ENCODE measurements at places on chromosomes 2 and 18.

DNA sequence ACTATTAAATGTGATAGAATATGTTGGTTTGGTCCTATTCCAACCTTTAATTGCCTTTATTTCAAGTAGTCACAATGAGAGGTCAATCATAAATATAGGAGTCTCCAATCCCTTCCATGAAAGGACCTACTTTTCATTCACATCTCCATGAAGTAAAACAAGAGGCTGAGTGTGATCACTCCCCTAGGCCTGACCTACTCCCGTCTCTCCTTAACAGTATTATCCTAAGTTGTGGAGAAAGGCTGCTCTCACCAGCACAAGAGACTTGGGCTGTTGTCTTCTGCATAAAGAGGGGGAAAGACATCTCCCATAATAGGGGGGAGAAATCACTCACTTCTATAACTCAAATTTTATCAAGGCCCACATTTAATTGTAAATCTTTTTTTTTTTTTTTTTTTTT, 105.4 kb downstream of the SOS1 start:
- no peak for DNase-seq

DNA sequence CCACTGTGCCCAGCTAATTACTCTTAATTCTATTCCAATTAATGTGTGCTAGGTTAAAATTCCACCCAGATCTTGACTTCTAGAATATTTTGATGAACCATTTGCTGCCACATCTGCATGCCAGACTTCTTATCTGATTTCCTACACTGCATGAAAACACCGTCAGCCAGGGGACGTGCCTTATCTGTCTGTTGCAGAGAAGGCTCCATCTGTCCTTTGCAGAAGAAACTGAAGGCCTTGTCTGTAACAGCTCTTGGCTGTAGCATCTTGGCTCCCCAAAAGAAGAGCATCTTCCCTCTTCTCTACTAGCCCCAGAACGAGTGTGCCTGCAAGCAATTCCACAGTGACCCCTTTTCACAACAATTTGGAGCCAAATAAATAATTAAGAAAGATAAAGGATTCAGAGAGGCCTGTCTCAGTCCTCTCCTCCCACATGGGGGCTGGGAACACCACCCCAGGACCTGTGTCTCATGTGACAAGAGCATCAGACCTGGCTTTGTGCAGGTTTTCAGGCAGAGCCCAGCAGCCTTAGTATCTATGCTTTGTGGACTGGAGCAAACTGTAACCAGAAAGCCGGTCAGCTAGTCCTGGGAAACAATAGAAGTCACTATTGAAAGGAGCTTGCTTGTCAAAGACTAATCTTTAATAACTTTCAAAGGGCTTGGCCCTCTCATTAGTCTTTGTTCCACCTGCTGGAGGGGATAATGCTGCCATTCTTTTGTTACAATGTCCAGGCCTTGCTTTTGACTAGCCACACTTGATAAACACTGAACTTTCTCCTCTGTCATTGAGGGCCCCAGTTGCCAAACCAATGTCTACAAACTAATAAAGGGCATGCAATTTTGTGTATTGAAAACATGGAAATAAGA, 84.0 kb upstream of the NEUROD1 start:
- no peak for DNase-seq

DNA sequence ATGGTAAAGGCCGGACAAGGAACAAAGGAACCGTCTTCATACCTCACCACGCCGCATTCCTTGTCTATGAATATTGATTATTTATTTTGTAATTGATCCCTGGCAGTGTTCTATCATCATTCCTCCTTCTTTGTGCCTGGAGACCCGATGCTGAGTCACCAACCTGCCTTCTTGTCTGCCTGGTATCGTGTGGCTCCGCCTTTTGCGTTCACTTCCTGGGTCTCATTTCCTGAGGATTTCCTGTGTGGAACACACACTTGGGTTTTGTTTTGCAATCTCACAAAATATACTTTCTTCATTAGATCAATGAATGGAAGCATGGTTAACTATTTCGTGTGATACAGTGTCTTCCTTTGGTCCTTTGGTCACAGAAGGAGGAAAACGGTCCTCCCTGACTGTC, 95.5 kb upstream of the SNTG2 start:
- DNase-seq = no peak

DNA sequence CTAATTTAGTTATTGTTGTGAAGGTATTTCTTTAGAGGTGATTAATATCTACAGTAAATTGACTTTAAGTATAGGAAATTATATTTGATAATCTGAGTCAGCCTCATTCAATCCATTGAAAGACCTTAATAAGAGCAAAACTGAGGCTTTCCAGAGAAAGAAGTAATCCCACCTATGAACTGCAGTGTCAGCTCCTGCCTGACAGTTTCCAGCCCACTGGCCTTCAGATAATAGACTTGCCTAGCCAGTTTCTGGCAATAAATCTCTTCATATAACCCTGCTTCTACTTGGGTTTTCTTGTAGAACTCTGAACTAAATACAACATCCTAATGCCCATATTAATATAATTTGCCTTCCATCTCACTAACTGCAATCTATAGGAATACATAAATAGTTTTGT, 437.9 kb upstream of the UBE2E3 start:
- DNase-seq = no peak

DNA sequence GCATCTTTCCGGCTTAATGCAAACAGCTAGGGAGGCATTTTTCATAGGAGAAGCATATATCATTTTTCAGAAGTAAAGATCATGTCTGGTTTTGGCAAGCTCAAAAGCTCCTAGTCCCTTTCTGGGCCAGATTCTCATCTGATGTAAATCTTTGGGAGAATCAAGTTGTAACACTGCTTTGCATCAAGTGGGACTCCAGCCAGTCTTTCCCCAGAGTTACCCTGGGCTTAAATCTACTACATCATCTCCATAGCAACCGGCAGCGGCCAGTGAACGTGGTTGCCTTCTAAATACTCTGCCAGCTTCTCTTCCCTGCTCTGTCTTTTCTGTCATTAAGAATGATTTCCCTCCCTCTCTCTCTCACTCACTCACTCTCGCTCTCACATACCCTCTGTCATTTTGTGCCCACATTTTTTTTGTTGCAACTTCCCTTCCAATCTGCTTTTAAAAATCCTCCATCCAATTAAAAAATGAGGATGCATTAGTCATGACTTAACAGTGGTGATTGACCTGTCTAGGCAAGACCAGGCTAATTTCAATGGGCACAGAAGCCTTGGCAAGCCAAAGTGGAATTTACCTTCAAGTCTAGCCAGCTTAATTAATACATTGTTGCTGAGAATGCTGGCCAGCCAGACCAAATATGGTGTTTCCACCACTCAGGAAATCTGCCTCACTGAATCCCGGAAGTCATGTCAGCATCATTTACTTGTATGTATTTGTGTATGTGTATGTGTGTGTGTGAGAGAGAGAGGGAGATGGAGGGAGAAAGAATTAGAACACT, 93.0 kb downstream of the NRP2 start:
- no peak for DNase-seq

GRCh38 chr2:172427990-172428831, 825 bp downstream of the ITGA6 start:
- DNase-seq = no peak

GRCh38 chr18:7577706-7578105, 10.6 kb downstream of the PTPRM start:
- DNase-seq = no peak

DNA sequence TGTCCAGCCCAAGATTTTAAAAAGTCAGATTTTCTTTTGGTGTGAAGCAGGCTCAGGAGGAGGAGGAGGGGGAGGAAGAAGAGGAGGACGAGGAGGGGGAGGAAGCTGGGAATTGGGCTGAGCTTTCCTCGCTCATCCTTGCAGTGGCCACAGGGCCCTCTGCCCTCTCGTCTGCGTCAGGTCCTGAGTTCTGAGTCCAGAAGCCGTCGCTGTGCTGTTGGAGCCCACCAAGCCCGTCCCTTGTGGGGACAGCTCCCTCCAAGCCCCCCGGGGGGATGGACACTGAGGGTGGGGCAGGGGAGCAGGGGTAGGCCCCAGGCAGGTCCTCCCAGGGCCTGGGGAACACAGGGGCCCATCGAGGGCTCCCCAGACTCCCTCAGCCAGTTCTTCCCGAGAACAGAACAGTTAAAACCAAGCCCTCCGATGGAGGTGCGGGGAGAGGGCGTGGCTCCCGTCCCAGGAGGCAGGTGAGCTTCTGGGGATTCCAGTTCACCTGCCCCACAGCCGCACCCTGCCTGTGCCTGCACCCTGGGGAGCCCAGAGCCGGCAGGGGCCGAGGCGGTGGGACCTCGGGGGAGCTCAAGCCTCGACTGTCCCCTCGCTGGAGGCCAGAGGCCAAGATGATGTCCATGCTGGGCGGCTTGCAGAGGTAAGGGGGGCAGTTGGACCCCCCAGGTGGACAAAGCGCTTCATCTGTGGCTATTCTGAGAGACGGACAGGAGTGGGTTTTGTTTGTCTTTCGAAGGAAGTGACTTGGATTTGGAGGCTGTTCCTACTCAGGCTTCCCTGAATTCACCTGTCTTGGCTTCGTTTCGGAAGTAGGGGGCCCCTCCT, at the start of gene GAL3ST2:
Gene GAL3ST2, plus strand, starts transcription at position 487 of the 834 bp plus-strand sequence. Its CDS starts 134 bp downstream, at position 621.
- no peak for DNase-seq

DNA sequence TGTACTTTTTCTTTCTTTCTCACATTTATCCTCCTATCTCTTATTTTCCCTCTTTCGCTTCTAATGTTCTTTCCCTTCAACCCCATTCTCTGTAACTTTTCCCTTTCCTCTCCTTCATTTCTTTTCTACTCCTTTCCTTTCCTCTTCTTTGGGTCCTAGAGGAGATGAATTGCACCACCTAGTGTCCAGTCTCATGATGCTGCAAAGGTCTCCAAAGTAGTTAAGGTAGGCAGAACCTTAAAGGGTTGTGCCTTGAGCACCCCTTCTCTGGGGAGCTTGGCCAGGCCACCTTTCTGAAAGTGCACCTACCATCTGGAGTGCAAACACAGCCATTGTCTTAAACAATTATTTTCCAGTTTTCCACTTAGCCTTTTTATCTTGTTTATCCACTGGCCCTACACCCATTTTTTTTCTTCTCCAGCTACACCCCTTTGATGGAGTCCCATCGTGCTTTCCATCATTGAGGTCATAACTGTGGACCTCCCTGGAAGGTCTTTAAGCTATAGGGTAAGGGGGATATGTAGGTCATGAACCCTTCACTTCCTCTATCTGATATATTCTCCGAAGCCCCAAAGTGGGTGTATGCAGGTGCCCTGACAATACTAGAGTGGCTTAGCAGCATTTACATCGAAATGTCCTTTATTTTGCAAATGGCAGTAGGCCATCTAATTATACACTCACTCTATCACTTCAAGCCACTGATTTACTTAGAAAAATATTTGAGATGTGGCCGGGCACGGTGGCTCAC, 155.9 kb downstream of the ESCO1 start:
- no peak for DNase-seq

- DNase-seq = no peak
Observed at GRCh38 chr2:186241874-186242273, 244.2 kb upstream of the ZC3H15 start.

DNA sequence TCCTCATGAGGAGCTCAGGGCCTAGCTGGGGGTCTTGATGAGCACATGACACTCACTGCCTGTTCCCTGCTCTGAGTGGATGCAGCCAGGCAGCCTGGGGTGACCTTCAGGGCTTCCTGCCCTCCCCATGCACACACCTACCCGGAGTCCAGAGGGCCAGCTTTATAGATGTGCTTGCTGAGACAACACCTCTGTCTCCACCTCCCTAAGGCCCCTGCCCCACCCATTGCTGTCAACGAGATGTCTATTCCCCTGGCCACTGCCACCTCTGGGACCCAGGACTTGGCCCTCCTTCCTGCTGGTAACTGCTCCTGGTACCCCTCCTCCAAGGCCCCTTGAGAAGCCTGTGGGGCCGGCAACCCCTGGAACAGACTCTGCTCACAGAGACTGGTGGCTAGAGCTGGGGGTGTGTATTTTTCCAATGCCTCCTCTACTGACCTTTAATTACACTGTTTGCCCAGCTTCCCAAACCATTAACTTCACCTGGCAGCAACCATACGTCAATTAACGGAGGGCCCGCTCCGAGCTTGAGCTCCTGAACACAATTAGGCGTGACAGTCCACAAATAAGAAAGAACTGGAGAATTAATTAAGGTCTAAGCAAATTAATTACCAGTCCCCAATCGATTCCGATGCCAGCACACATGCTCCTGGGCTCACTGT, 66.3 kb downstream of the EMX1 start:
- DNase-seq = no peak

DNA sequence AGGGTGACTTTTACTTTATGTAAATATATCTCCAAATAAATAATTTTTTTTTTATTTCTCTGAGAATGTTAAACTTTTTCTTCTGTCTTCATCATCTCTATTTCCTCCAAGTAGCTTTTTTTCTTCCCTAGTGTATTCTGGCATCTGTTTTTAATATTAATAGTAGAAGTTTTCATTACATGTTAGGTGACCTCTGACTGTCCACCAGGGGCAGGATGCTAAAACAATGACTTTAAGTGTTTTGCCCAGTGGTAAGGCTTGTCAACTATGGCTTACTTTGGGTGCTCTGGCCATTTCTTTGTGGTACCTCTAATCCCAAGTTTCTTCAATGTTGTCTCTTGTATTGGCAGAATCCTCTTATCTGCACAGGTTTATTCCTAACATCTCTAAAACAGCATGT, 127.1 kb downstream of the SRBD1 start:
- no peak for DNase-seq

- DNase-seq = no peak
Observed at GRCh38 chr2:134119117-134119712, 134.7 kb upstream of the MGAT5 start.

DNA sequence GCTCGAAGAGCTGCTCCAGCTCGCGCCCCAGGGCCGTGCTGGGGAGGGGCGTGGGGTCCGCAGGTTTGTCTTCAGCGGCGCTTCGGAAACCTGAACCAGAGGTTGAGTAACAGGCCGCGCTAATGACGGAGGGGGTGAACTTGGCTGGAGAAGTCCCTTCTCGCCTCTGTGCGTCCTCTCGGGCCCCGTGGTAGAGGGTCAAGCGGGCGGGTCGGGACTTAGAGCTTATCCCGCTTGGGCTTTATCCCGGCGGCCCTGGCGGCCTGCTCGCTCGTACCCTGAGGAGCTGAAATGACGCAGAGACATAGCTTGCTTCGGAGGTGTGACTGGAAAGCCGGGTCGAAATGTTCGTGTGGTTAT, 479 bp downstream of the RNMT start:
- DNase-seq = peak; percentile 11

DNA sequence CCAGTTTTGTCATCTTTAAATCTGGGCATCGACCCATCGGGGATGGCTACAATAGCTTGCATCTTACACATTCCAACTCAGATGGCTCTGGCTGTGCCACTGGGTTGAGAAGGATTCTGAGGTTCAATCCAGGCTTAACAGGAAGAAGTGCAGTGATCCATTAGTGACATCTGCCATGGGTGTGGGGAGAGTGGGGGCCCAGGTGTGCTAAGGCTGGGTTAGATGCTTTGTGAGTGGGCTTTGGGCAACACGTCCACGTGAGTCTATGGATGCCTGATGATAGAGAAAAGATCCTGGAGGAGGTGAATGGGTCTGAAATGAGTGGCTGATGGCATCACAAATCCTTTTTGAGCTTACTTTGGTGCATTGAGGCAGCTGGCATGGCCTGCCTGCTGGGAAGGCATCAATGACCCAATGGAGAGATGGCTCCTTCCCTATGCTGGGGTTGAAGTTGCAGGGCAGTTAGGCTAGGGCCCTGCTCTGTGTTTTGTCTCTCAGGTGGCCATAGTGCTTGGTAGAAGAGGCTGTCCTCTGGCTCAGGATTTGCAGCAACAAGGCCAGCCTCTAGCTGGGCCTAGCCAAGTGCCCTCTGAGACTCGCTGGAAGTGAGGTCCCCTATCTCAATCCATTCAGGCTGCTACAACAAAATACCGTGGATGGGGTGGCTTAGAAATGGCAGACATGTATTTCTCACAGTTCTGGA, 56.7 kb downstream of the HS1BP3 start:
- DNase-seq = no peak
